ENCODE measurements at places on chromosomes 16 and 17.
A peak's percentile ranks its signal among the peaks of the same experiment; 100 is the strongest.

DNA sequence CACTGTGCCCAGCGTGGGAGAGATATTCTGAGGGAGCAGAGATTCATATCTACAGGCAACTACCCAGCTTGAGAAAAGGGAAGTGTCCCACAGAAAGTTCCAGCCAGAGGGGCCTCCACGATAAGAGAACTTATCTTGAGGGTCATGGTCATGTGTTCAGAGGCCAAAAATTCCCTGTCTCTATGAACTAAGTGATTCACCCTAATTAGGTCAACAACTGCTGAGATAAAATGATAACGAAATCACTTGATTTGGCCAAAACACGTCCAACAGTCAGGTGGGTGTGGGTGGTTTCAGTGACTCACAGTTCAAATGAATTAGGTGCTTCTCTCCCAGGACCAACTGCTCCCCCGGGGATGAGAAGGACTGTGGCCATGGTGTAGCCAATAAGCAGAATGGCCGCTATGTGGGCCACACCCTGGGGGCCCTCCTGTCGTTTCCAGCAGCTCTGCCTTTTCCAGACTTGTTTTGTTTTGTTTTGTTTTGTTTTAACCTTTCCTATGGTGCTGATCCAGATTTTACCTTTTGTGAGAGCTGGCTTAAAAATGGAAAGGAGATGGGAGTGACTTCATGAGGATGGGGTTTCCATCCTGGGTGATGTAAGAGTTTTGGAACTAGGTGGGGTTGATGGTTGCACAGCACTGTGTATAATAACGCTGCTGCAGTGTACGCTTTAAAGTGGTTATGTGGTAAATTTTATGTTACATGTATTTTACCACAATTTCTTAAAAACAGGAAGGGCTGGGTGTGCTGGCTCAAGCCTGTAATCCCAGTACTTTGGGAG lies 8.7 kb downstream of the DNAI2 start:
- peak; percentile 71 for DNase-seq

DNA sequence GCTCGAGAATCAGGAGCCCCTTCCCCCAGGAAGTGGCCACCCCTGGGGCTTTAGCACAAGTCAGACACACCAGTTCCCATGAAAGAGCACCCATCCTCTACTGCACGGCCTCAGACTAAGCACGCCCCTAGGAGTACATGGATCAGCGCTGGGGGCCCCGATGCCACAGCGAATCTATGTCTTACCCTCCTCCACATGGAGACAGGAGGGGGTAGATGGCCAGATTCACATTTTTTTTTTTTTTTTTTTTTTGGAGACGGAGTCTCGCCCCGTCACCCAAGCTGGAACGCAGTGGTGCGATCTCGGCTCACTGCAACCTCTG lies 3.2 kb upstream of the EXOSC6 start:
- DNase-seq = no peak

DNA sequence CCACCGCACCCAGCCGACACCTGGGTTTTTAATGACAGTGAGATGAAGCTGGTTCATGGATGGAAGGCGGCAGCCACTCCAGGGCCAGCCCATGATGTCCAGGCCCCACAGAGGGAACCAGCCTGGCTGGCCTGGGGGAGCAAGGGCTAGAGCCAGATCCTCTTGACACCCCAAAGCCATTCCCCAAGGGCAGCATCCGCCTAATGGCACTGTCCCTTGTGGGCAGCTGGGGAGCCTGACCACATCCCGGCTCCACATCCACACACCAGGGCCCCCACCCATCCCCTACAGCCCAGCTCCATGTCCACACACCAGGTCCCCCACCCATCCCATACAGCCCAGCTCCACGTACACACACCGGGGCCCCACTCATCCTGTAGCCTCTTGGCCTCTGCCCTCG lies 53.3 kb upstream of the ACSF3 start:
- DNase-seq = no peak

GRCh38 chr16:48479955-48480354 lies 94.7 kb upstream of the SIAH1 start:
- DNase-seq = no peak

- no peak for DNase-seq
Measured at GRCh38 chr17:30821871-30822723, 2.4 kb downstream of the CRLF3 start.

DNA sequence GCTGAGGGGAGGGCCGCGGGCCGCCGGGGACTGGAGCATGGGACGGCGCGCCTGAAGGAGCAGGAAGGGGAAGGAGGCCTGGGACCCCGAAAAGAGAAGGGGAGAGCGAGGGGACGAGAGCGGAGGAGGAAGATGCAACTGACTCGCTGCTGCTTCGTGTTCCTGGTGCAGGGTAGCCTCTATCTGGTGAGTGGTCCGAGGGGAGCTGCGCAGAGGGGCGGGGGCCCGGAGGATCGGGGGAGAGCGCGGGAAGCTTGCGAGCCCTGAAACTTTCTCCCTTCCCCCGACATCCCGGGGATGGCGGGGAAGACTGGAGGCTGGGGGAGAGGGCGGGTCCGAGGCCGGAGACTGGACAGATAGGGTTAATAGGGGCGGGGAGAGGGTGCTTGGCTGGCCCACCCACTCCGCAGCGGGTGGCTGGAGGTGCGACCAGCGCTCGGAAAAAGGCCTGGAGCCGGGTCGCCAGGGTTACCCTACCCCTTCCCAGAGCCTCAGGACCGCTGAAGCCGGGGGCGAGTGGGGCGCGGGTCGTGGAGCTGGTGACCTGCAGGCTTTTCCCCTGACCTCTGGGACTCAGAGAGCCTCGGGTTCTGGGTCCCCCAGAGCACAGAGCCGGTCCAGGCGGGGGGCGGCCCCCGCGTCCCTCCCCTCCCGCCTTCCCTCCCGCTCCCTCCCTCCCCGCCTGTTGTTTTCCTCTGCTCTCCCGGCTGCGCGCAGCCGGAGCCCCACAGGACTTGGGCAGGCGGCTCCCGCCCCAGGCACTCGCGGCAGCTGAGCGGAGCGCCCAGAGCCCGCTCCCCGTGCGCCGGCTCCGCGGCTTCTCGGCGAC lies 631 bp downstream of the NXPH3 start:
- no peak for DNase-seq

- DNase-seq = no peak
Measured at GRCh38 chr16:24701521-24701951, 27.9 kb upstream of the TNRC6A start.

DNA sequence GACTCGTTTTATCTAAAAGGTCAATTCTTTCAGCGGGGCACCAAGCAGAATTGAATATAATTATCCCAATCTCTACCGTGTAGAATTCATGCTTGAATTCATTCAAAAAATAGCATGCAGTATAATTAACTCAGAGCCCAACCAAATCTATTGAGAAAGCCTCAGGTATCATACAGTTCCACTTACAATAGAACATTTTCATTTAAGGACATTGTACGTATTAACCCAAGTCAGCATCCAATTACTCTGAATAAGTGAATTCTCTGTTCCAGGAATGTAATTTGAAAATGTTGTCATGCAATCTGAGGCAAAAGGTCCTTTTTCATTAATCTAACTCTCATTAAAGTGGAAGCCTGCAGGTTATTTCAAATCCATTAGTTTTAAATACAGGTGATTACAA lies 78.5 kb downstream of the SALL1 start:
- no peak for DNase-seq

DNA sequence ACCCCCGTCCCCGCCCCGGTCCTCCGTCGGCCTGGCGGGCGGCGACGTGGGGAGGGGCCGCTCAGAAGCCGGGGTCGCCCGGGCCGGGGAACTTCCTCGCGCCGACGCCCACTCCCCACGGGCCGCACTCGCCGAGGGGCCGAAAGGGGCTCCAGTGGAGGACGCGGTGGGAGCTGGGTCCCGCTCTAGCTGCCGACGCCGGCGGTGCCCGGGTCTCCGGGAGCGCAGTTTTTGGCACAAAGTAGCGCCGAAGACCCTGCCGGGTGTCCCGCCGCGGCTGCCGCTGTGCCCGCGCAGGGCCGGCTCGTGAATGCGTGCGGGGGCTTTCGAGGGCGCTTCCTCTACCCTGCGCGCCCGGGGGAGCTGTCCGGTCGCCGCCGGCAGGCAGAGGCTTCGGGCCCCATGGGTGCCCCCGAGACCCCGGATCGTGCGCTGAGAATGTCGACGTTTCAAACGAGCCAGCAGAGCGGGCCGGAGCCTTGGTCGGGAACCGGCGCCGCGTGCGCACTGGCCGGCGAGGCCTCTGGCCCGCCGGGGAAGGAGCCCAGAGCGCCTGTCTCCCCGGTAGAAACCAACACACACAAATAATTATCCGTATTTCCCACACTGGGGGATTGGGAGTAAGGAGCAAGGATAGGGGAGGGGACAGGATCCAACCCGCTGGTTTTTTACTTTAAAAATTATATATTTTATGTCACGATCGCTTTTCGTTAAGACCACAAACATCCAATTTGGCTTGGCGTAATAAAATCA lies 46.6 kb upstream of the SLC38A10 start:
- no peak for DNase-seq

DNA sequence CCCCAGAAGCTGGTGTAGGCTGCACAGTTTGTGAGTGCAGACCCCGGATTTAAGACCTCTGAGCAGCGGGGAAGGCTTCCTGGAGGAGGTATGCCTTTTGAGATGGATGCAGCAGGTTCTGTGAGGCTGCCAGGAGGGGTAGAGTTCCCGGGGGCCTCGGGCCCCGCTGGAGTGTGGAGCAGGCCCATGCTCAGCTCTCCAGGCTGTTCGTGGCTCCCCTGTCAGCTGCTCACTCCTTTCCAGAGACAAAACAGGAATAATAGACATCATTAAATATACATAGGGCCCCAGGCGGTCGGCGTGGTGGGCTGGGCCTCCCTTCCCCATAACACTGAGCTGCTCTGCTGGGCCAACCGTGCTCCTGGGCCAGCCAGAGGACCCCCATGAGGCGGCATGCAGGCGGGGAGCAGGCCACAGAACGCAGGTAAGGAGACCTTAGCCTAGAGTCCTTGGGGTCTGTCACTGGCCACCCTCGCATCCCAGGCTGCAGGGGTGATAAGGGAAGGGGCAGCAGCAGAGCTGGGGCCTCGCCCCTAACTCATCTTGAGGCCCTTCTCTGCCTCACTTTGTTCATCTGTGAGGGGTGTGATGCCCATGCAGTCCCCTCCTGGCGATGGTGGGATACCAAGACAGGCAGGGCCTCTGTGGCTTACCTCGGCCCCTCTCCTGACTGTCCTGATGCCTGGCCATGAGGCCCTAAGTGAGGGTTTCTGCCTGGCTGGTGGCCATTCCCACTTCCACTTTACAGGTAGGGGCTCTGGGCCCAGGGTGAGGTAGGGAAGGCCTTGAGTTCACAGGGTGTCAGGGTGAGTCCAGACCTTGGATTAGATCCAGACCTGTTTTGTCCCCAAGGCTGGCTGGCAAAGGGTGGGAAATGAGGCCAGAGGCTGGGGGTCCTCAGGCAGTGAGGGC lies at the start of gene MYO15A:
Gene MYO15A, plus strand, starts transcription at position 356 of the 912 bp plus-strand sequence. CDS start 10,045 bp downstream, outside the sequence.
- no peak for DNase-seq

GRCh38 chr17:40478486-40478885 lies 22.9 kb downstream of the TNS4 start:
- DNase-seq = no peak

DNA sequence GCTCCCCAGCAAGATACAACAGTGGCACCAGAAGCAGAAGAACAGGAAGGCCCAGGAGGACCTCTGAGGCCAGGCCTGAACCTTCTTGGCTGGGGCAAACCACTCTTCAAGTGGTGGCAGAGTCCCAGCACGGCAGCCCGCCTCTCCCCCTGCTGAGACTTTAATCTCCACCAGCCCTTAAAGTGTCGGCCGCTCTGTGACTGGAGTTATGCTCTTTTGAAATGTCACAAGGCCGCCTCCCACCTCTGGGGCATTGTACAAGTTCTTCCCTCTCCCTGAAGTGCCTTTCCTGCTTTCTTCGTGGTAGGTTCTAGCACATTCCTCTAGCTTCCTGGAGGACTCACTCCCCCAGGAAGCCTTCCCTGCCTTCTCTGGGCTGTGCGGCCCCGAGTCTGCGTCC lies 11.9 kb downstream of the CES3 start:
- DNase-seq = no peak

DNA sequence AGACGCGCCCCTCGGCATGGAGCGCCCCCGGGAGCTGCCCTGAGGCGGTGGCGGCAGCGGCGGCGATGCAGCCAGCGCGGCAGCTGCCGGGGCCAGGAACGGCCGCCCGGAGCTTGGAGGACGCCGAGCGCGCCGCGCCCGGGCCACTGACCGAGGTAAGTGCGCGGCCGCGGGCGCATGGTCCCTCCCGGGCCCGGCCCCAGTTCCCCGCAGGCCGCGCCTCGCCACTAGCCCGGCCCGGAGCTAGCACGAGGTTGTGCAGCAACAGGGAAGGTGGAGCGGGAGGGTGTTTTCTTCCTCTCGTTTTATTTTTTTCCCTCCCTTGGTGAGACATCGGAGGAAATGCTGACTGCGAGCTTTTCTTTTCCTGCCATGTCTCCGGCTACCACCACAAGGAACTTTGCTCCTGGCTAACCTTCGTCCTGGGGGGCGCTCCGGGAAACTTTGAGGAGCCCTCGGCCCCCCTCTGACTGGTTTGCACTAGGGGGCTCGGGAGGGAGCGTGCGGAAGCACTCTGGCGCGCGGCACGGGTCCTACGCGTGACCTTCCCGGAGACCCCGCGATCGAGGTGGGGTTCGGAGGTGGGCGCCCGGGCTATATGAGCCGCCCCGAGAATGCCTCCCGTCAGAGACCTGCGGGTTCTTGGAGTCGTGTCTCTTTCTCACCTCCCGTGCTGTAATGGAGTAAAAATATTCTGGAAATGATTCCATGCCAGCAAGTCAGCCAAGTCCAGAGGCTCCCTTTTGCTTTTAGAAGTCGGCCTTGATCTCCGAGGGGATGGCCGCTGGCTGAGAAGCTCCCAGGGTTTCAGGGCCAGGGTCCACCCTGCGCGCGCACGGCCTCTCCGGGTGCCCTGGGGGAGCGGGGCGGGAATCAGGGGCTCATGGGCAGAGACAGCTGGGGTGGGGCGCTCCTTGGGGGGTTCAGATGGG lies 868 bp downstream of the KCNJ12 start:
- DNase-seq = no peak

GRCh38 chr17:8742819-8743218 lies 1.8 kb downstream of the CCDC42 start:
- DNase-seq = no peak

DNA sequence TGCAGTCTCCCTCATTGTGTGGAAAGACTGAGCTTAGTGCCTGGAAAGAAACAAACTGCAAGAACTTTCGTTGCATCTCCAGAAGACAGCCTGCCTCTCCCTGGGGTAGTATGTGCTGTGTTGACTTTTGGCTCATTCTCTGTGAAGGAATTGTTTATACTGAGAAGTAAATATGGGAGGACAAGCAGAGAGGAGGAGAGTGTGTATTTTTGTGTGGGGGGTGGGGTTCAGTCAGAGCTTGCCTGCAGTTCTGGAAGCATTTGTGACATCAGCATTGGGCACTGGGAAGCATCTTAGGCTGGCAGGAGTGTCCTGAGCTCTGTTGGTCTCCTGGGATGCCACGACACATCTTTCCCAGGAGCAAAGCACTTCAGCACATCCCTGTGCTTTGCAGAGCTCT lies 147.9 kb downstream of the HS3ST3B1 start:
- no peak for DNase-seq

GRCh38 chr16:88754109-88754911 lies 30.7 kb downstream of the PIEZO1 start:
- DNase-seq = no peak

DNA sequence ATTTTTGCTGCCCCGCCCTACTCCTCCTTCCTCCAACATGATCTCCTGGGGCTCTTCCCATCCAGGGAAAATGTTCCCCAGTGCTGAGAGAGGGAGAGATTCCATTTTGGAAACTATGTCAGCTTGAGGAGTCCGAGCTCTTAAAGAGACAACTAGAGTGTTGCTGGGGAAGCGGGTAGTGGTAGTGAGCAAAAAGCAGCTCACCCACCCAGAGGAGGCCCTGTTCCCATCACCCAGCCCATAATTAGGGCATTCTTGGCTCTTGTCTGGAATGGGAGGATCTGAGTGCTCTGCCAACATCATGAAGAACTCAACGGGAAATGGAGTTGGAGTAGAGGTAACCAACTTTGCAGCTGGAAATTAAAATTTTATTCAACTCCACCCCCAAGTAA lies 9.1 kb upstream of the MSL1 start:
- no peak for DNase-seq

GRCh38 chr17:50169881-50170459 lies 4.2 kb downstream of the SGCA start:
- no peak for DNase-seq

All from activated naive CD8-positive, alpha-beta T cell treated with anti-CD3 and anti-CD28 coated beads for 36 hours (primary cell).